ENCODE measurements at places on chromosomes 3 and 15.

GRCh38 chr3:104820959-104821358 lies 545.8 kb upstream of the ALCAM start:
- DNase-seq: no peak

GRCh38 chr15:33778852-33779251 lies 189.4 kb upstream of the CHRM5 start:
- DNase-seq: no peak

GRCh38 chr3:150703756-150704344 lies at the start of gene ERICH6:
Gene ERICH6 (minus strand): TSS chr3:150703920. CDS start chr3:150703898, 22 bp downstream.
- peak; percentile 81 for DNase-seq

DNA sequence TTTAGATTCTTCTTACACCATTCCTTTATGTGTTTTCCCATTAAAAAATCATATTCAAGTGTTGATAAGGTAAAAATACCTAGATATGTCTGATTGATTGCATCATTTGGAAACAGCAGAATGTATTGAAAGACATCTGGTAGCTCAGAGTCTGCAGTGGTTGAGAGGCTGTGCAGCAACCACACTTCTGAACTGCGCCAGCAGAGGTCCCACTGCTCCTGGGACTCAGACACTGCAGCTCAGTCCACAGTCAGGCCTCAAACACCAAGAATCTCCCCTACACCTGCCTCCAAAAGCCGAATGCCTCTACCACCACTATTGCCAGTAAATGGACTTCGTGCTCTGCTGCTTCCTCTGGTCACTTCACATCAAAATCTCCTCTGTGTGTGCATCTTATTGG lies 176.9 kb upstream of the LMCD1 start:
- DNase-seq: peak; percentile 14

DNA sequence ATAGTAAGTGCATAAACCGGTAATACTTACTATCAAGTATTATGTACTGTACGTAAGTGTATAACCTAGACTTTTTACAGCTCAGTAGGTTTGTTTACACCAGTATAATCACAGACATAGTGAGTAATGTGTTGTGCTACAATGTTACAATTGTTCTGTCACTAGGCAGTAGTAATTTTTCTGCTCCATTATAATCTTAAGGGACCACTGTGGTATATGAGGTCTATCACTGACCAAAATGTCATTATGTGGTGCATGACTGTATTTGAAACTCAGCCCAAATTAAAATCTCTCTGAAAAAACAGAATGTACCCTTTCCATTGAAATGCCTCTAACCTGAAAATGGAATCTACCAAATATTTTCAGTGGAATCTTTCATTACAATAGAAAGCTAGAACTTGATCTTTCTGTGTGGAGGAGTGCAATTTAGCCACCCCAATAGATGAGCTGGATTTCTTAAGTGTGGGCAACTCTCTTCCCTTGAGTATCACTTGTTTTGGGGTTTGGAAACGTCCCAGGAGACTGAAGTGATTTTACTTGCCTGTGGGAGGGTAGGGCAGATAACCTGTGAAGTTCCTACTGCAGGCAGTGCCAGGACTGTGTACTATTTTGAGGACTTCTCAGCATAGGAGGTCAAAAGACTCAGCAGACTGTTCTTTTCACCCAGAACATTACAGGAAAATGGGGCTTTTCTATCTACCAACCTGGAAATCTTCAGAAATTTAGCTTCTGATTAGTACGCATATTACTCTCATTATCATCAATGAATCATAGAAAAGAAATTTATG lies 50.9 kb downstream of the FAM98B start:
- DNase-seq: no peak

GRCh38 chr15:72770673-72771328 lies 12.8 kb downstream of the ADPGK start:
- DNase-seq: no peak

DNA sequence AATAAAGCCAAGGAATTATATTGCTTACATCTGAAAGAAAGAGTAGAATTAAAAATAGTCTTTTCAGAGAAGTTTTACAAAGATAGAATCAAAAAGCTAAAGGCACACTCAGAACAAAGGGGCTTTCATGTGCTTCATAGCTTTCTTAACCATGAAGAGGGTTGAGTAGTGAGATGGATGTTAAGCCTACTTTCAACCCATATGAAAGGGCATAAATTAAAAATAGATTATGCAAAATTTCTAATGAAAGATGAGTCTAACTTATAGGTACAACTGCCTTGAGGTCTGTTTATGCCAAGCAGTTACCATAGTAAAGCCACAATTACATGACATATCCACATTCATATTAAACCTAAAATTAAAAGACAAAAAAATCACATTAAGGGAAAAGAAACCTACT lies 223.3 kb upstream of the ARHGEF26 start:
- no peak for DNase-seq

GRCh38 chr3:39531066-39531465 lies 63.6 kb downstream of the MOBP start:
- DNase-seq: no peak

- no peak for DNase-seq
Observed at GRCh38 chr15:41499109-41499851, 5.6 kb downstream of the ITPKA start.

All from activated T-helper 1 cell treated with anti-CD3 and anti-CD28 coated beads, Interleukin-12 subunit alpha, Interleukin-12 subunit beta, Interleukin-2, Interleukin-4 antibody, amounts not matched to agents 30 ng/mL and 10 ng/mL and 1 ng/mL, durations not matched to agents 14 hours and 24 hours and 36 hours (primary cell).